Muscle of leg (tissue), 16 donors: ENCODE measurements at places on chromosomes 16 and 17. TPM values are rescaled to one million over a fixed set of nuclear protein-coding genes. Genes with fewer than 3 reads are reported as not detected.

DNA sequence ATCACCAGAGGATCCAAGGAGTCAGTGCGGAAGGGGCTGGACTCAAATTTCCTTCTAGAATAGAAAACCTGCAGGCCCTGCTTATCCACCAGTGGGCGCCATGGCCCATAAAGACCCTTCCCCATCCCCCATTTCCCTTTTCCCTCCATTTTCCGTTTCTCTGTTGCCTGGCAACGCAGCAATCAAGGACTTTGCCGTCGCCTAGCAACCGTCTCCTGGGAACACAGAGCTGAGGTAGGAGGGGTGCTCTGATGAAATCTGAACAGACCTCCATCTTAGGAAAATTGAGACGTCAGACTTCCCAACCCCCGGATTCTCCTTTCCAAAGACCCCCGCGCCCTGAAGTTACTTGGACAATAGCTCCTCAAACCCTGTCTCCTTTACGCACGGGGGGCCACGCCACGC lies 5.7 kb downstream of the DLG4 start:
- peak; percentile 96 for DNase-seq

GRCh38 chr16:85927959-85928358 lies 29.0 kb downstream of the IRF8 start:
- no peak for DNase-seq

DNA sequence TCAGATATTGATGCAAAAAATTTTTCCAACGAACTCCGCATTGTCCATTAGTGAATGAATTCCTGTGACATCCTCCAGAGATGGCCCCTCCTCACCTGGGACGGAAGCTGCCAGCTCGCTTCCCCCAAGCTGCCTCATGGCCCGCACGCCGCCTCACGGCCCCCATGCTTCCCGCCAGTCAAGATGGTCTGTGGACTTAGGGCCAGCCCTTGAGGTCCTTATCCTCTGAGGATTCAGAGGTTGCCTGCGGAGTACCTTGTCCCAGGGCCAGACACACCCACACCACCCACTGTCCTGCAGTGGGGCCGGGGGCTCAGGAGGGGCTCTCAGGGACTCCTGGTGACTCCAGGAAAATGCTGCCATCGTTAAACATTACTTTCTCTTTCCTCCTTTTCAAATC lies 73.6 kb downstream of the SEC14L1 start:
- DNase-seq = no peak

DNA sequence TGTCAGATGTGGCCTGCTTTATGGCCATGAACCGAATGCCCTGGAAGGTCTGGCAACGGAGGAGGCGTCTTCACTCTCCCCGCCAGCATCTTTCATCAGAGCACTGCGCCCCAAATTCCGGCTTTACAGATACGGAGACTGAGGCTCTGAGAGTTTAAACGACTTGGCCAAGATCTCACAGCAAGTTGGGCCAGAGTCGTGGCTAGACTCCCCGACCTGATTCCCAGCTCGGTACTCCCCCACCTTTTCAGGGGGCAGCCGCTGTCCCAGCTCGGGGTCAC lies 1.7 kb downstream of the NGFR start:
- DNase-seq = peak; percentile 32

GRCh38 chr17:60583008-60583407 lies 17.0 kb upstream of the PPM1D start:
- DNase-seq = no peak

GRCh38 chr17:80426671-80427326 lies 11.8 kb downstream of the ENDOV start:
- DNase-seq = peak; percentile 68

Gene RAB40C
- 11.4 TPM for polyA plus RNA-seq

Gene SKAP1
- polyA plus RNA-seq = not detected

DNA sequence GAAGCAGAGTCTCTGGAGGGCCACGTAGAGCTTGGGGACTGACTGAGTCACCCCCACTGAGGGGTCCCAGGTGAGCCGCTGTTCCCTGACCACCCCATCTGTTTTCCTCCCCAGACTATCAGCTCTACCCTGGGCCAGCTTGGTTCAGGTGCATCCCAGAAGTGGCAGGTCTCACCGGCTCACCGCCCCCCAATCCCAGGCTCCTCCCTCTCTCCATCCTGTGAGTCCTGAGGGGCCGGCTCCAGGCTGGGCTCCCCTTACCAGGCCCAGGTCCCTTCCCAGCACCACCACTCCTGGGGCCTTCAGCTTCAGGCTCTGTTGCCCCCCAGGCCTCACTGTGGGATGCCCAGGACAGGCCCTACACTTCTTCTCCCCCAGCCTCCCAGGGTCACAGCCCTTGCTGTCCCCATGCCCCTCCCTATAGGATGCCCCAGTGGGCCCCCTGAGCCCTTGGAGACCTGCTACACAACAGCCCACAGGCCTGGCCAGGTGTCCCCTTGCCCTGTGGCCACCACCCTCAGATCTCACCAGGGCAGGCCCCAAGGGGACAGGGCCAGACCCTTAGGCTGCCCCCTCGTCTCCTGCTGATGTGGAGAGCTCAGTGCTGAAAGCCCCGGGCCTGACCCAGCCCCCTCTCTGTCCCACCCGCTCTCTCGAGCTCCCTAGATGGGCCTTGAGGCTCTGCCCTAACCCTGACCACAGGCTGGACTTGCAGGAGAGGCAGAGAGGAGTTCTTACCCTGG lies 40.4 kb downstream of the TNFRSF13B start:
- no peak for DNase-seq

Gene MBTPS1
- 72.9 TPM for polyA plus RNA-seq

Gene NPIPB9
- 0.79 TPM for polyA plus RNA-seq

GRCh38 chr17:62388856-62389255 lies 8.5 kb downstream of the EFCAB3 start:
- DNase-seq = no peak

DNA sequence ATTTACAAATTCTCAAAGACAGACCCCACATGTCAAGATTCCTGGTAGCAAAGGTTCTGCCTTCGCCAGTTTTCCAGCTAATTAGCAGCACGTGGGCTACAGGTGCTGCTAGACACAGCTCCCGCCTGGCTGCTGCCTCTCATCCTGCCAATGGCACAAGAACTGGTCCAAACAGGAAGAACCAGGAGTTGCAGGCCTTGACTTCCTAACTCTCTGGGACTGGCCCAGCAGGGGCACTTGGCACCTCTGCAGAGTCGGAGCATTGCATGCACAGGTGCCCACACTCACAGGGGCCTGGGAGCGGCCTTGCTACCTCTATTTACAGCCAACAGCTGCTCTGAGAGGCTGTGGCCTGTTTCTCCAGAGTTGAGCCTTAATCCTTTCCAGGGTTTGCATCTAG lies 39.6 kb downstream of the TK2 start:
- no peak for DNase-seq

DNA sequence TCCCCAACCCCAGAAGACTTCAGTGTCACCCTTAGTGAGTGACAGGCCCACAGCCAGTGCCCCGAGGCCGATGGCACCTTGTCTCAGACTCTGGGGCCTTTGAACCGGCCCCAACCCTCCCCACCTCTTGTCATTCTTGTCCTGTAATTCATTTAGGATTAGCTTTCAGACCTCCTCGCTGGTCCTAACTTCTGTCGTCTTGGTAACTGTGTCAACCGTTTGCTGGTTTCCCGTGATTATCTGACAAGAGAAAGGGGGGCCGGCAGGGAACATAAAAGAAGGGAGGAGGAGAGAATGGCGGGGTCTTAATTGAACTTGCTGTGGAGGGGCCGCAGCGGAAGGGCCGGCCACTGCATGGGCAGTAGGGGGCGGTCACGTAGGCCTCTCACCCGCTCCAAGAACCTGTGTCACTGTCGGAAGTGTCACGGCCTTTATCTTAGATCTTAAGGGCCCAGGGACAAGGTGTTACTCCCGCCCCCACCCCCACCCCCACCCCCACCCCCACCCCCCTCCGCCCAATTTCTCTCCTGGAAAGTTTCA lies 46.5 kb upstream of the GSE1 start:
- DNase-seq = no peak

Gene OMG
- 0.28 TPM for polyA plus RNA-seq

GRCh38 chr16:66521951-66522771 lies 27.8 kb downstream of the TK2 start:
- no peak for DNase-seq
